Fibroblast of lung (primary cell): ENCODE measurements at places on chromosomes 12 and 14. TPM values are rescaled to one million over a fixed set of nuclear protein-coding genes. Genes with fewer than 3 reads are reported as not detected.

DNA sequence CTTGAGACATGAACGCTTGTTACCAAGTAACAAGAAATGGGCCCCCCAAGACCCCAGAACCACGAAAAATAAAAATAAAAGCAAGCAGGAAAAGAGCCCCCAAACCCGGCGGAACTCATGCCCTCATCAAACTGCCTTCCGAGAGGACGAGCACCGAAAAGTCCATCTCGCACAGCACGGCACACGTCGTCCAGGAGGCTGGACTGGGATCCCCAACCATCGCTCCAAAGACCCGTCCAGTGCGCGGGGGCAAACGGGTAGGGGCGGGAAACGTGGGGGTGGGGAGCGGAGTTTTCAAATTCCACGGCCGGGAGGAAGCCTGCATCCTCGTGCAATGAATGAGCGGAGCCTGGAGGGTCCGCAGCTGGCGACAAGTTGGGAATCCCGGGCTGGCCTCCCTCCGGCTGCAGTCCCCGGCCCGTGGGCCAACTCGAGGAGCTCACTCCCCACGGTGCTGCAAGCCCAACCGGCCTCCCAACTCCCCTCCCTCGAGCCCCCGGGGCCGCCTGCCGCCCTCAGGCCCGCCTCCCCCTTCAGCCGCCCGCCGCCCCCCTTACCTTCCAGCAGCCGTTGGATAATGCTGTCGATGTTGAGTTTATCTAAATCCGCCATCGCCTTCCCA lies 484 bp downstream of the PPP1CC start:
- peak overlapping the region; percentile 75 for H3K4me3 ChIP-seq
- peaks cover 8% of the 10 kb centered on the region for H3K4me1 ChIP-seq
- DNase-seq, result peak; percentile 10
- H3K27me3 ChIP-seq, result no peaks in the 10 kb centered on the region

GPR162 gene
- total RNA-seq, result 11.1 and 11.8 TPM in 2 replicates

DNA sequence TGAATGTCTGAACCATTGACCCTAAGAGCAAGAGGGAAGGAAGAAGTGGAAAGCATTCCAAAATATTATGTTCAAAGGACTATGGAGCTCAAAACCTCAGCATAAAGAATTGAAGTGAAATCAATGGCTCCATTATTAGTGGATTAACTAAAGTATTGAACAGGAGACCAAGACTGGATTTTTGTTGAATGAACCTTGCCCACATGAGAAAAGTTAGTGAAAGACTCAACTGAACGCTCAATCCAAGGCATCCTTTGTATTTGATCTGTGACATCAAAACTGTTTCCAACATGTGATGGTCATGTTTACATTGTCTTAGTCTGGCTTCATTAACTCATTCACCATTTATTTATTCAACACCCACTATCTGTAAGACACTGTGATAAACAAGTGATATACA lies 161.0 kb downstream of the CNTN1 start:
- H3K4me3 ChIP-seq, result no peak overlapping the region
- no peaks in the 10 kb centered on the region for H3K36me3 ChIP-seq
- H3K27ac ChIP-seq, result no peak overlapping the region
- no peak for DNase-seq
- H3K27me3 ChIP-seq, result no peaks in the 10 kb centered on the region

DNA sequence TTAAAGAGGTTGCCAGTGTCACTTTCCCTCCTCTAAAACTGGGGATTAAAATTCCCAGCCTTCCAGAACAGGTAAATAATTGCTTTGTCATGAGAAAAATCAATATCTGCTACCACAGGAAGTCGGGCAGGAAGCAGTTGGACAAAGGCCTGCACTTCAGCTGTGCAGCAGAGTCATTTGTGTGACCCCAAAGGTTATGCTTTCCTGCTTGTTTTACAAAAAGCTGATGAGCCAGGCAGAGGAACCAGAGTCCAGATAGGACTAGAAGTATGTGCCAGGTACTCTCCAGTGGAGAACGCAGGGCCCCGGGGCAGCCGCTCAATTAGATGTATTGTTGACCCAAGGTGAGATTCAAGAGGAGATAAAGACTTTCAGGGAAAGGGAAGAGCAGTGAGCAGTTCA lies 117.1 kb upstream of the FRMD6 start:
- H3K27me3 ChIP-seq, result no peaks in the 10 kb centered on the region
- peaks cover 8% of the 10 kb centered on the region for H3K4me1 ChIP-seq
- no peaks in the 10 kb centered on the region for H3K36me3 ChIP-seq

GRCh38 chr12:103905730-103906349 lies 24.4 kb upstream of the HSP90B1 start:
- no peaks in the 10 kb centered on the region for H3K36me3 ChIP-seq
- DNase-seq, result no peak
- no peak overlapping the region for H3K27ac ChIP-seq
- H3K4me1 ChIP-seq, result peaks cover 3% of the 10 kb centered on the region
- peaks cover 8% of the 10 kb centered on the region for H3K27me3 ChIP-seq

PRPH gene
- 0.26 and 0.50 TPM in 2 replicates for total RNA-seq

- H3K27ac ChIP-seq, result no peak overlapping the region
- no peak overlapping the region for H3K4me3 ChIP-seq
- H3K27me3 ChIP-seq, result no peaks in the 10 kb centered on the region
- H3K4me1 ChIP-seq, result no peaks in the 10 kb centered on the region
These were observed 255.6 kb downstream of the ERC1 start for GRCh38 chr12:1246637-1247036.

DNA sequence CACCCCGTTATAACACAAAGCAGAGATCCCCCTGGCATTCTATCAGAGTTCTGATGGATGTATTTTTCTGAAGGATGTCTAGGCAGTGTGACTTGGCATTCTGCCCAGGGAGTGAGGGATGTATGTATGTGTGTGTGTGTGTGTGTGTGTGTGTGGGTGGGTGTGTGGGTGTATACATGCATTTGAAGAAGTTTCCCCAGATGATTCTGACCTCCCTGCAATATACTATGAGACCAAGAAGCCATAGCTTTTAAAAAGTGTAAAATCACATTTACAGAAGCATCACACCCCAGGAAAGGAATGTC lies 59.7 kb upstream of the NAP1L1 start:
- H3K4me1 ChIP-seq, result no peaks in the 10 kb centered on the region
- no peaks in the 10 kb centered on the region for H3K27me3 ChIP-seq

GRCh38 chr14:104523546-104523935 lies 56.0 kb upstream of the C14orf180 start:
- no peak overlapping the region for H3K4me3 ChIP-seq
- H3K36me3 ChIP-seq, result no peaks in the 10 kb centered on the region
- no peak overlapping the region for H3K27ac ChIP-seq

GCH1 gene
- 1.5 and 6.4 TPM in 2 replicates for total RNA-seq

DNA sequence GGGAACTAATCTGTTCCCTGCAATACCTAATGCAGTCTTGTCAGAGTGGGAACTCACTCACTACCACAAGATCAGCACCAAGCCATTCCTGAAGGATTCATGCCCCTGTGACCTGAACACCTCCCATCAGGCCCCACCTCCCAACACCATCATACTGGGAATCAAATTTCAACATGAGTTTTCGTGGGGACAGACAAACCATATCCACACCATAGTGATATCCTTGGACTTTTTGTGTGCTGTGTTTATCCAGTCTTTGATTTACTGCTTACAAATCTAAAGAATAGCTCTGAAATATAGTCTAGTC lies 243.5 kb downstream of the FBXL14 start:
- H3K27me3 ChIP-seq, result no peaks in the 10 kb centered on the region
- H3K36me3 ChIP-seq, result no peaks in the 10 kb centered on the region
- DNase-seq, result no peak

MYRFL gene
- total RNA-seq, result under 0.01 TPM in 1 of 2 replicates, not detected in the other

OVCH1 gene
- total RNA-seq, result 0.51 and 1.2 TPM in 2 replicates

GRCh38 chr12:42961395-42961794 lies 371.8 kb upstream of the PRICKLE1 start:
- DNase-seq, result no peak
- no peaks in the 10 kb centered on the region for H3K36me3 ChIP-seq
- H3K27ac ChIP-seq, result no peak overlapping the region
- H3K27me3 ChIP-seq, result no peaks in the 10 kb centered on the region
- H3K4me1 ChIP-seq, result no peaks in the 10 kb centered on the region
- no peak overlapping the region for H3K4me3 ChIP-seq

DNA sequence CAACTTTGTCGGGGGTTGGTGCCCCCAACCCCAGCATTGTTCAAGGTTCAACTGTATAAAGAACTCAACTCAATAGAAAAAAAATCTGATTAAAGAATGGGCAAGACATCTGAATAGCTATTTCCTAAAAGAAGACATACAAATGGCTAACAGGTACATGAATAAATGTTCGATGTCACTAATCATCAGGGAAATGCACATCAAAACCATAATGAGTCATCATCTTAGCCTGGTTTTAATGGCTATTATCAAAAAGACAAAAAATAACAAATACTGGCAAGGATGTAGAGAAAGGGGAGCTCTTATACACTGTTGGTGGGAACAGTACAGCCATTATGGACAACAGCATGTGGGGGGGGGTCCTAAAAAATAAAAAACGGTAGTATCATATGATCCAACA lies 28.7 kb downstream of the NPAS3 start:
- no peak overlapping the region for H3K27ac ChIP-seq
- H3K4me1 ChIP-seq, result no peaks in the 10 kb centered on the region
- no peak for DNase-seq
- H3K27me3 ChIP-seq, result no peaks in the 10 kb centered on the region

DNA sequence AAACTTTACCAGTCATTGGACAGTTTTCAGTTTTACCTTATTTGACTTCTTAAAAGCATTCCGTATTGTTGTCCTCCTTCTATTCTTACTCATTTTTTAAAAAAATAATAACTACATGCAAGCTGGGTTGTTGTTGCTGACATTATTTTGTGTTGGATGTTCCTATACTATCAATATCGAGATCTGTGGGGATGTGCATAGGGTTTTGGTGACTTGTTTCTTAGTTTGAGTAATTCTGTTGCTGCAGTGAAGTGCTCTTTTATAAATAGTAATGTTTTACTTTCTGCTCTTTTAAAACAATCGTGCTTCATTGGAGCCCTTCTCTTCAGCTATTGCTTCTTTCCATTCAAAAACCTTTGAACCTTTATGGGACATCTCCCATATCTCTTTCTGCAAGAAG lies 79.4 kb downstream of the METTL25 start:
- no peaks in the 10 kb centered on the region for H3K36me3 ChIP-seq
- no peaks in the 10 kb centered on the region for H3K27me3 ChIP-seq
- no peaks in the 10 kb centered on the region for H3K4me1 ChIP-seq

- DNase-seq, result no peak
- no peak overlapping the region for H3K4me3 ChIP-seq
- no peaks in the 10 kb centered on the region for H3K27me3 ChIP-seq
- H3K4me1 ChIP-seq, result peaks cover 26% of the 10 kb centered on the region
- no peak overlapping the region for H3K27ac ChIP-seq
- no peaks in the 10 kb centered on the region for H3K36me3 ChIP-seq
These were observed 108.2 kb upstream of the MED13L start for GRCh38 chr12:116385486-116386217.

GRCh38 chr14:51993285-51993920 lies 4.1 kb downstream of the RTRAF start:
- no peaks in the 10 kb centered on the region for H3K27me3 ChIP-seq
- no peak overlapping the region for H3K27ac ChIP-seq
- no peaks in the 10 kb centered on the region for H3K36me3 ChIP-seq
- no peak overlapping the region for H3K4me3 ChIP-seq
- peaks cover 3% of the 10 kb centered on the region for H3K4me1 ChIP-seq

CNOT2 gene
- 116 and 124 TPM in 2 replicates for total RNA-seq

IL25 gene
- not detected in 2 replicates for total RNA-seq

DNA sequence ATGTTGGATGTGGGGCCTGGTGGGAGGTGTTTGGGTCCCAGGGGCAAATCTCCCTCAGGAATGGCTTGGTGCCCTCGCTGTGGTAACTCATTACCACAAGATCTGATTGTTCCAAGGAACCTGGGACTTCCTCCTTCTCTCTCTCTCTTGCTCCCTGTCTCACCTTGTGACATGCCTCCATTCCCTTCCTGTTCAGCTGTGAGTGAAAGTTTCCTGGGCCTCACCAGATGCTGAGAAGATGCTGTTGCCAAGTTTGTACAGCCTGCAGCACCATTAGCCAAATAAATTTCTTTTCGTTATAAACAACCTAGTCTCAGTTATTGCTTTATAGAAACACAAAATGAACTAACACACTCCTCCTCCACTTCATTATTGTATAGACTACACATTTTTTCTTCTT lies 759.8 kb upstream of the MDGA2 start:
- H3K27ac ChIP-seq, result no peak overlapping the region
- H3K4me1 ChIP-seq, result no peaks in the 10 kb centered on the region
- no peaks in the 10 kb centered on the region for H3K36me3 ChIP-seq
- DNase-seq, result no peak
- no peaks in the 10 kb centered on the region for H3K27me3 ChIP-seq

JAG2 gene
- 1.8 TPM in 2 replicates for total RNA-seq

DNA sequence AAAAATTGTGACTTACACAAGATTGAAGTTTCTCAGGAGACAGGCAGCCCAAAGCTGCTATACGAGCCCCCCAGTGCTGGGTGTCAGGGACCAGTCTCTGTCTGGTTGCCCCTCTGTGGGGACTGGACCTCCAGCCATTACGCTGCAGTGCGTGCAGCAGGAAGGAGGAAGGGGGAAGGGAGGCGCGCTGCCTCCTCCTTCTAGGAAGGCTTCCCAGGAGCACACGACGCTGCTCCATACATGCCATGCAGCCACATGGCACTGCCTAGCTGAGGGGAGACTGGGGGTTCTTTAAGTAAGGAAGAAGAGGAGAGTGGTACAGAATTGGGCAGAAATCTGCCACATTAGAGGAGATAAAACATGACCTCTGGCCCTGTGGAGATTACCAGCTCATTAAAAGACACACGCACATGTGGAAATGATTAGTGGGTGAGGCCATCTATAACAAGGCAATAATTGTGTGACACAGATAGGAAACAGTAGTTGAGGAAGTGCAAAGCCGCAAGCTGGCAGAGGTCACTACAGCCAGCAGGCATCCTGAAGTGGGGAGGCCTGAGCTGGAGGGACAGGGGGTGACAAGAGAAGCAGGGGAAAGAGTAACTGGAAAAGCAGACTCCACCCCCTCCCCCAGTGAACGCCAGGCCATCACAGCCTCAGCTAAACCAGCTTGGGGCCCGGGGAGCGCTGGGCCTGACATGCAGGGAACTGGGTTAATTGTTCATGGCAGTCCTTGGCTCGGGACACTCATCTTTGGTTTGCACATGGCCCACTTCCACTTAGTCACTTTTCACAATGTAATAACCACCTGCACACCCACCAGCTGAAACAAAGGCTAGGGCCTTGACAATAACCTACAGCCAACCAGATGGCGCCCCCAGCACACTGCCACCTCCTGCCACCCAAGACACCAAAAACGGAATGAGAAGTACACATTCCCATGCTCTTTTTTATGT lies 39.6 kb downstream of the CCDC88C start:
- H3K4me3 ChIP-seq, result no peak overlapping the region
- H3K4me1 ChIP-seq, result no peaks in the 10 kb centered on the region
- no peak for DNase-seq
- H3K27ac ChIP-seq, result no peak overlapping the region
- peaks cover 3% of the 10 kb centered on the region for H3K27me3 ChIP-seq

KCNH3 gene
- total RNA-seq, result 0.17 and 0.26 TPM in 2 replicates

CIROP gene
- total RNA-seq, result 0.17 and 1.0 TPM in 2 replicates
